ENCODE measurements at places on chromosomes 4 and X. TPM values are rescaled to one million over a fixed set of nuclear protein-coding genes. Genes with fewer than 3 reads are reported as not detected.

GRCh38 chrX:148872161-148872535 lies 371.7 kb downstream of the AFF2 start:
- no peaks in the 10 kb centered on the region for H3K36me3 ChIP-seq
- DNase-seq = no peak
- no peak overlapping the region for H3K27ac ChIP-seq
- H3K4me3 ChIP-seq = no peak overlapping the region

DNA sequence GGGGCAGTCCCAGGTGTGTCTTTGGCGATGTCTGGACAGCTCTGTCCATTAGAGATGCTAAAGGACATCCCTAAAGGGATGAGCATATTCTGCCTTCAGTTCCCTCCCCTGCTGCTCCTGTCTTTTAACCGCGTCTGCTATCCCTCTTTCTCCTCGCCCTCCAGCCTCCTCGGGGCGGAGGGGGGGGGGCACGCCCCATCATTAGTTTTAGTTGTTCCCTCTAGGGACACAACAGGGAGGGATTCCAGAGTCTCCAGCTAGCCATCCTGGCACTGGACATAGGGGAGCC lies 1.1 kb downstream of the MSL3 start:
- no peaks in the 10 kb centered on the region for H3K27me3 ChIP-seq
- no peak for DNase-seq
- peaks cover 4% of the 10 kb centered on the region for H3K4me1 ChIP-seq

DNA sequence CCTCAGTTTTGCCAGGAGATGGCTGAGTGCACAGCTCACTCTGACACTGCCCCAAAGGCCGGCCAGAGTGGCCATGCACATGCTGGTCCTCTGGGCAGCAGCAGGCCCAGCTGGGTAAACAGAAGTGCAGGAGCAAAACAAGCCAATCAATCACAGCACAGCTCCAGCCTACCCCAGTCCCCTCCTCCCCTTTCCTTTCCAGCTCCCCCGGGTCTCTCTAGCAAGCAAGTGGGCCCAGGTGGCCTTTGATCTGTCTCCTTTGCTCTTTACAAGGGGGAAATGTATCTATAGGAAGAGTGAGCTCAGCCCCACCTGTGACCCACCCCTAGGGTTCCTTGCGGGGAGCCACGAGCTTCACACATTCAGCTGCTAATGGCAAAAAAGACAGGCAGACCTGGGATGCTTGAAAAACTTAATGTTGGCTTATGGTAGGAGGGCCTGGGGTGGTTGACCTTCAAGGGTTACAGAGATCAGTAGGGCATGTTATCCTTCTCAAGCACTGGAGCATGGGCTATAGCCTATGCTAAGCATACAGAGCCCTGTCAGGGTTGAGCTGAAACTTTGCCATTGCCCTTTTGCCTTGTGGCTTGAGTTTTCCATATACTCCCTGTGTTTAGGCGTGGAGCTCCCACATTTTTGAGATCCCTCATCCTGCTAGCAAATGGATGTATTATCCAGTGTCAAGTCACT lies 57.8 kb upstream of the PLAC1 start:
- no peaks in the 10 kb centered on the region for H3K36me3 ChIP-seq
- no peaks in the 10 kb centered on the region for H3K4me1 ChIP-seq
- no peak overlapping the region for H3K27ac ChIP-seq
- no peaks in the 10 kb centered on the region for H3K27me3 ChIP-seq
- H3K4me3 ChIP-seq = no peak overlapping the region

GRCh38 chr4:73870768-73871167 lies 1.6 kb downstream of the CXCL1 start:
- H3K27ac ChIP-seq = no peak overlapping the region
- no peaks in the 10 kb centered on the region for H3K27me3 ChIP-seq
- H3K4me3 ChIP-seq = peak overlapping the region; percentile 67

DNA sequence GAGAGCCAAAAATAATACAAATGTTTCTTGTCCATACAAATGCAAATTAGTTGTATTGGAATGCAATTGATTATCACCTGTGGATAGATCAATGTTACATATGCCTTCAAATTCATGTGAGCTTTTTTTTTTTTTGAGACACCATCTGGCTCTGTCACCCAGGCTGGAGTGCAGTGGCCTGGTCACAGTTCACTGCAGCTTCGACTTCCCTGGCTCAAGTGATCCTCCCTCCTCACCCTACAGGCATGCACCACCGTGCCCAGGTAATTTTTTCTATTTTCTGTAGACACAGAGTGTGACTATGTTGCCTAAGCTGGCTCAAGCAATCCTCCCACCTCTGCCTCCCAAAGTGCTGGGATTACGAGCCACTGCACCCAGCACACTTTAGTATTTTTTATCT lies 38.6 kb upstream of the TMEM184C start:
- H3K4me3 ChIP-seq = no peak overlapping the region
- H3K27me3 ChIP-seq = no peaks in the 10 kb centered on the region
- no peak overlapping the region for H3K27ac ChIP-seq

GRCh38 chr4:74095482-74095881 lies 3.5 kb downstream of the CXCL2 start:
- DNase-seq = no peak
- no peaks in the 10 kb centered on the region for H3K27me3 ChIP-seq
- peaks cover 38% of the 10 kb centered on the region for H3K4me1 ChIP-seq
- H3K4me3 ChIP-seq = no peak overlapping the region

DNA sequence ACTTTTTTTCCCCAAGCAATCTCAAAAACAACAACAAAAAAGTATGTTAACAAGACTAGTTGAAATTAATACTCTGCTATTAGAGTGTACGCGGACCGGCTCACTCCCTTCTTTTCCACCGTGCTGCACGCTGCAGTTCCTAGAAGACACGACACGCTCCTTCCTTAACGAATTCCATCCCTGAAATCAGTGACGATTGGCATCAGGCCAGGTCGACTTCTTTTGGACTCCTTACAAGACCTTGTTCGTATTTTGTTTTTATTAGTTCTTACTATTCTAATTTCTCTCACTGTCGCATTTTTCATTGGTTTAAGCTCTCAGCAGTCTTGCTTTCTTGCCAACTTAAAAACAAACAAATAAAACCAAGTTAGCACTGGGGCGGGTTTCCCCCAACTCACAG lies 175.8 kb upstream of the PITX2 start:
- H3K27me3 ChIP-seq = no peaks in the 10 kb centered on the region
- H3K36me3 ChIP-seq = no peaks in the 10 kb centered on the region
- no peak overlapping the region for H3K4me3 ChIP-seq
- H3K27ac ChIP-seq = no peak overlapping the region
- no peak for DNase-seq

DNA sequence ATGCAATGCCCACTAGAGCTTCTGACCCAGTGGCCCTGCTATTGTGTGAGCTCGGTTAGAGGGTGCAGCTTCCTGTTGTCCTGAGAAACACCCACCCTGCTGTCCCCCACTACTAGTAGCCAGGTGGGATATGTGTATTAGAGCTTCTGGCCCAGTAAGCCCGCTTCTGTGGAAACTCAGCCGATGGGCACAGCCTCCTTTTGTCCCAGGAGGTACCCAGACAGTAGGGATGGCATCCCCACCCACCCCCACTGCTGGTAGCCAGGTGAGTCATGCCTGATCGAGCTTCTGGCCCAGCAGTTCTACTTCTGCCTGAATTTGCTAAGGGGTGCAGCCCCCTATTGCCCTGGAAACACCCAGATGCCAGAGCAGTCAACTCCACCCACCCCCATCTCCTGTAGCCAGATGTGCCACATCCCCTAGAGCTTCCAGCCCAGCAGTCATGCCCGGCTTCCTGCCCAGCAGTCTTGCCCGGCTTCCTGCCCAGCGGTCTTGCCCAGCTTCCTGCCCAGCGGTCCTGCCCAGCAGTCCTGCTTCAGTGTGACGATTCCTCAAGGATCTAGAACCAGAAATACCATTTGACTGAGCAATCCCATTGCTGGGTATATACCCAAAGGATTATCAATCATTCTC lies 162.7 kb upstream of the KLF8 start:
- no peak overlapping the region for H3K27ac ChIP-seq
- H3K4me3 ChIP-seq = no peak overlapping the region
- no peaks in the 10 kb centered on the region for H3K4me1 ChIP-seq

- no peak overlapping the region for H3K27ac ChIP-seq
- H3K27me3 ChIP-seq = no peaks in the 10 kb centered on the region
- DNase-seq = no peak
- no peaks in the 10 kb centered on the region for H3K36me3 ChIP-seq
- H3K4me1 ChIP-seq = no peaks in the 10 kb centered on the region
Measured at GRCh38 chr4:77453911-77454310, 151.7 kb upstream of the CXCL13 start.

DNA sequence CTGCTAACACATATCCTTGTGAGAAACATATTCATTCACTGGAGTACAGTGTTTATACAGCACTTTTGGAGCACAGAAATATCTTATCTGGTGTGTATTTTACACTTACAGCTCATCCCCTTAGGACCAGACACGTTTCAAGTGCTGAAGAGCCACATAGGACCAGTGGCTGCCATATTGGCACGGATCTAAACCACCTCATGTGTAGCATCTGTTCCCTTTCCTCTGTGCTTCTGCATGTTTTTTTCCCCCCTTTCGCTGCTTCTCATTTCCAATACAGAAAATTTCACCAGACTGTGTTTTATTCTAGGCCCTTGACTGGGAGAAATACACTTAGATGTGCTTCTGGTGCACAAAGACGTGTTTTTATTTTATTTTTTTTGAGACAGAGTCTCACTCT lies 69.7 kb upstream of the RBMX start:
- H3K27me3 ChIP-seq = no peaks in the 10 kb centered on the region
- no peaks in the 10 kb centered on the region for H3K36me3 ChIP-seq
- no peak overlapping the region for H3K27ac ChIP-seq
- no peaks in the 10 kb centered on the region for H3K4me1 ChIP-seq
- H3K4me3 ChIP-seq = no peak overlapping the region

IGFBP7 gene
- 322 TPM for total RNA-seq

PRSS12 gene
- 8.5 TPM for total RNA-seq

CDKL2 gene
- 20.9 TPM for total RNA-seq

DOK7 gene
- total RNA-seq = 4.0 TPM

GAGE1 gene
- total RNA-seq = not detected

DSPP gene
- total RNA-seq = not detected

All from lower lobe of right lung (tissue), 2 donors.